ENCODE measurements at places on chromosomes 16 and 17.
A peak's percentile ranks its signal among the peaks of the same experiment; 100 is the strongest.

GRCh38 chr17:27991462-27991993 lies 50.9 kb upstream of the NLK start:
- DNase-seq, result no peak

DNA sequence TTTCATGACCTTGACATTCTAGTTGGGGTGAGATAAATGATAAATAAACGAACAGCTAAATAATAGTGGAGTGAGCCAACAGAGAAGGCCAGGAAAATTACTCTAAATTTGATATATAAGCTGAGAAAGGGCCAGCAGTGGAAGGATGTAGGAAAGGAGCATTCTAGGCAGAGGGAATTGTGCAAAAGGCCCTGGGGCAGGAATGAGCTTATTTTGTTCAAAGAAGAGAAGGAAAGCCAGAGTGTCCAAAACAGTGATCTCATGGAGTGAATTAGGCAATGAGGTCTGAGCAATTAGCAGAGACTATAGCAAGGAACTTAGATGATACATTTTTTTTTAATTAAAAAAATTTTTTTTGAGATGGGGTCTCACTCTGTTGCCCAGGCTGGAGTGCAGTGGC lies 43.3 kb upstream of the CLEC19A start:
- no peak for DNase-seq

DNA sequence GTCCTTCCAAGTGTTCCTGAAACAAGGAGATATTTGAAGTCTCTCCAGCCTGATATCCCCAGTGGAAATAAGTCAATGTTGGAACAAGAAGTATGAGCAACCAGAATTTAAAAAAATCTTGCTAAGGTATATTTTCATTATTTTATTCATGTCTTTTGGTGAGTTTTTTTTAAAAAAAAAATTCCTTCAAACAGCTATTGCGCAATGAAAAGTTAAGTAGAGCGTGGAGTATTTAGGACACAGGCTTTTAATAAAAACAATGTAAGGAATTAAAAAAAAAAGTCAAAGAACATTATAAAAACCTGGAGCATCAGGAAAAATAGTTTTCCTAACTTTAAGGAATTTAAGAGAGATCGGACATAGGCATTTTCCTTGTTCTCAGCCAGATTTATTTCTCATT lies 940.4 kb downstream of the KCNJ2 start:
- no peak for DNase-seq

- no peak for DNase-seq
Observed at GRCh38 chr17:74703311-74703710, 9.4 kb downstream of the CD300LF start.

- no peak for DNase-seq
Observed at GRCh38 chr17:59512844-59513385, 52.5 kb upstream of the DHX40 start.

DNA sequence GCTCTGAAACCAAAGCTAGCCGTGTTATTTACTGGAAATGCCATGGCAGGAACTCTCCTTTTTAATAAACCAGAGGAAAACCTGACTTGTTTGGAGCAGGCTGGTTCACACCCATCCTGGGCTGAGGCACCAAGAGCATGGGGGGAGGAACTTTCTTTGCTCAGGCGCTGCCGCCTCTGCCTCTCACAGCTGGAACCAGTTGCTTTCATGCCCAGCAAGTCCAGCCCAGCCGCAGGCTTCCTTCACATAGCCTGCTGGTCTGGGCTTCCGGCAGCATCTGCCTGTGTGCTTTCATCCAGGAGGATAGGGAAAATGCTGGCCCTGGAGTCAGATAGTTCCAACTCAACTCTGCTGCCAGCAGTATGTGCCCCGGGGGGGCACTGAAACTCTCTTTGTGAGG lies 88.1 kb upstream of the ASIC2 start:
- no peak for DNase-seq

GRCh38 chr17:57929386-57929785 lies 25.8 kb downstream of the CUEDC1 start:
- DNase-seq, result no peak

DNA sequence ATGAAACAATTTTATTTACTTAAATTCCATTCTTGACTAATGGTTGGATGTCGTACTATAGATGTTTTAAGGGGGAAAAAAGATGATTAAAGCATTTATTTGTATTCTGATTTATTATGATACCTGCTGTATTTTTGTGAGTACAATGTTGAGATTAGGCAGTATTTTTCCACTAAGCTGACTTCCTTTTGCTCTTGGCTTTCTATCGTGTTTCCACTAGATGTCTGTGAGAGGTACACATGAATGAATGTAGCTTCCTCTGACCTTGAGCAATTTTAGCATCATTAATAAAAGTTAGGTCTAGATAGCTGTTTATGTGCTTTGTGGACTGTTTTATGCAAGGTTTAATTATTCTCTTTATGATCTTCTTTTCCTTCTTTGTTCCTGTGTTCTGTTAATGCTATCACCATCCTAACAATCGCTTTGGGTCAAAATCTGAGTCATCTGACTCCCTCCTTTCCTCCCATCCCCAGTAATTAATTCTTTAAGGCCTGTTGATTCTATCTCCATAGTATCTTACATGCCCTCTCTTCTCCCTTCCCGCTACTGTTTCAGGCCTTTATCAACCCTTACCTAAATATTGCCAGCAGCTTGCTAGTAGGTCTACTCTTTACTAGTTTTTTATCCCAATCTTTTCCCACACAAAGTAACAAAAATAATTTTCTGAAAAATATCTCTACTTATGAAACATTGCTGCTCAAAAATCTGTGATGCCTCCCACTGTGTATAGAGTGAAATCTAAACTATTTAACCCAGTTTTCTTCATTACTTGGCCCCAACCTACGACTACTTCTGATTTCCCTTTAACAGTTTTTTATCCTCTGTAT lies 76.0 kb downstream of the VMP1 start:
- DNase-seq, result peak; percentile 63

DNA sequence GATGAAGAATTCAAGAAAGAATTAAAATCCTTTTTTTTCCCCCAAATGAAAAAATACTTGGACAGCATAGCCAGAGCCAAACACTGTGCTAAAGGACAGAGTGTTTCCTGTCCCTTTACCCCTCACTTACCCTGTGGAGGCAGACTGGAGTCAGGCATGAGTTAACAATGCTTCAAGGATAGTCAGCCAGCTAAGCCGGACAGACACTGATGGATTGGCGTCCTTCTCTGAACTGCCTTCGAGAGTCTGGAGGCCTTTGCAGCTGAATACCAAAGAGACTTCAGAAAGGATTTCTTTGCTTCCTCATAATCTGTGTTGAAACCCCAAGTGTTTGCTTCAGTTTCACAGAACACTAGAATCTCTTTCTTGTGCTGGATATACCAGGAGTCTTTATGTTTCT lies 4.6 kb downstream of the METTL9 start:
- no peak for DNase-seq

GRCh38 chr17:46000292-46000691 lies 1.2 kb downstream of the STH start:
- no peak for DNase-seq

DNA sequence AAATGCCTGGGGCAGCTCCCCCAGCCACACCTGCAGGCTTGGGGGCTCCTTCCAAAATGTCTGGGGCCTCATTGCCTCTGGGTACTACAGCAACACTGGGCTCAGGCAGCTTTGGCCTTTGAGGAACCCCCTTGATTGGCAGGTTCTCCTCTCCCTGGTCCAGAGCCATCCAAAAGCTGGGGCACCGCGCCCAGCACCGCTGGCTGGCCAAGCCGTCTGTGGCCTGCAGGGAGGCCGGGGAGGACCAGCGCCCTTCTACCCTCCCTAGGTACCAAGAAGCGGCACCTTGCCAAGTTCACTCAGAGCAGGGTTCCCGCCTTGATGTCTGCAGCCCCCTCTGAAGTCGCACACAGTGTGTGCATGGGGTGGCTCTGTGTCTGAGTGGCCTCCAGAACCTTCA lies 30.1 kb downstream of the TIMM22 start:
- no peak for DNase-seq

Measured in CD4-positive, alpha-beta T cell treated with Interferon alpha-2 for 1 hour (primary cell).